Activated gamma-delta T cell treated with Interleukin-2 at 50 U/mL for 16 hours (primary cell): ENCODE measurements at places on chromosomes 6 and 20.

- no peak for DNase-seq
These were observed 196.2 kb upstream of the SYNDIG1 start for GRCh38 chr20:24273251-24273650.

- DNase-seq = no peak
These were observed 552.0 kb downstream of the C6orf118 start for GRCh38 chr6:164757451-164757850.

GRCh38 chr20:57616143-57616951 is 3.9 kb downstream of the ZBP1 start:
- DNase-seq = no peak

GRCh38 chr20:50335105-50335504 is 144.5 kb downstream of the CEBPB start:
- no peak for DNase-seq

DNA sequence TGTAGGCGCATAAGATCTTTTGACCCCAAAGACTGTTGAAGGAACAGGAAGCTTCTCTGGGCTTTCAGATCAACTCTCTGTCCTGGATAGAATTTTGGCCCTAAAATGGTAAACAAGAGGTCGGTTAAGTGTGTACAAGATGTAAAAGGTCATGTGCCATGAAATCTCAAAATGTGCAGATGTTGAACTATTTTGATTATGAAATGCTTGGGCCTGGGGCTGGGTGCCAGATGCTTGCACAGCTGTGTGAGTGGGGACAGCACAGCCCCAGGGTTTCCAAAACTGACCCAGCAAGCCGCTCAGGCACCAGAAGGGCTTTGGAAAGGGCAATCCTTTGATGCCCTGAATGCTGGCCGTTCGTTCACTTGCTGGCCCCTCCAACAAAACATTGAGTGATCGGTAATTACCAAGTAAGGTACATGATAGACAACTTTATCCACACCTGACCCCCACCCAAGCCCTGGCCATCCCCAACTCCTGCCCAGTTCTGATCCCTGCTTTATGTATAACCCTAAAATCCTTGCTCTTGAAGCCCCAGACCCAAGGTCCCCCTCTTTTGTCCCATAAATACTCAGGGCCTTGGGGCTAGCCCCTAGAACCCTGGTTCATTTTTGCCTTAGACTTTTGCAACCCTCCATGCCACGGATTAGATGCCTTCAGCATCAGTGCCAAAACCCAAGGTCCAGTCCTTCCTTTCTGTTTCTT is 1.9 kb downstream of the TMEM239 start:
- no peak for DNase-seq

DNA sequence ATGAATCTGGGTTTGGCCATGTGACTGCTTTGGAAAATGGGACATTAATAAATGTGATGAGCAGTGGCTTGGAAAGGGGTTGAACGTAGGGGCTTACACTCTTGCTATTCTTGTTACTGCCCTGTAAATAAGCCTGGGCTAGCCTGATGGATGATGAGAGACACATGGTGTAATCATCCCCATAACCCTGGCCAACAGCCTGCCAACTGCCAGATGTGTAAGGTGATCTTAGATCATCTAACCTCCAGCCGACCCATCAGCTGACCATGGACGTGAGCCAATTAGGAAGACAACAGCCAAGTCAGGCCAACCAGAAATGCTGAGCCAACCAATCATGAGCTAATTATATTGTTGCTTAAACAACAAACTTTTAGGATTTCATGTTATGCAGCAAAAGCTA is 25.2 kb downstream of the FBXO30 start:
- DNase-seq = no peak

- DNase-seq = no peak
These were observed 55.7 kb upstream of the FERMT1 start for GRCh38 chr20:6178537-6178936.
